ENCODE measurements at places on chromosomes 7 and 10. TPM values are rescaled to one million over a fixed set of nuclear protein-coding genes. Genes with fewer than 3 reads are reported as not detected.

The ASB10 gene
- not detected for total RNA-seq

The TSPAN12 gene
- 1.1 TPM for total RNA-seq

The CDK1 gene
- 51.2 TPM for total RNA-seq

The SLC12A9 gene
- total RNA-seq = 25.7 TPM

The FGFBP3 gene
- 0.18 TPM for total RNA-seq

The GFRA1 gene
- 0.18 TPM for total RNA-seq

The ACSL5 gene
- 1.4 TPM for total RNA-seq

The LRRC18 gene
- not detected for total RNA-seq

The HHEX gene
- total RNA-seq = 3.9 TPM

The MINDY4 gene
- total RNA-seq = 8.5 TPM

The MSMB gene
- not detected for total RNA-seq

The C10orf53 gene
- not detected for total RNA-seq

The PHF14 gene
- total RNA-seq = 9.0 TPM

The GARIN1A gene
- total RNA-seq = not detected

The IFIT2 gene
- total RNA-seq = 5.8 TPM

The GRID2IP gene
- not detected for total RNA-seq

The MACC1 gene
- not detected for total RNA-seq

The TBXAS1 gene
- 11.5 TPM for total RNA-seq

The OR6B1 gene
- not detected for total RNA-seq

The BTBD16 gene
- total RNA-seq = not detected

The ZNF503 gene
- total RNA-seq = 12.4 TPM

The HPSE2 gene
- total RNA-seq = 0.35 TPM

The STRIP2 gene
- 6.1 TPM for total RNA-seq

The ENO4 gene
- total RNA-seq = 0.58 TPM

The TMEM26 gene
- 0.18 TPM for total RNA-seq

The WDR86 gene
- 17.6 TPM for total RNA-seq

The MOGAT3 gene
- not detected for total RNA-seq

The DRGX gene
- total RNA-seq = not detected

The GIMAP7 gene
- not detected for total RNA-seq

The ZWINT gene
- total RNA-seq = 24.2 TPM

The PRLHR gene
- total RNA-seq = not detected

The HMX2 gene
- total RNA-seq = not detected

The BMI1 gene
- 30.0 TPM for total RNA-seq

The ANKRD30A gene
- not detected for total RNA-seq

The NKX1-2 gene
- total RNA-seq = not detected

The COBL gene
- not detected for total RNA-seq

The ELN gene
- total RNA-seq = 1.7 TPM

The TMEM139 gene
- not detected for total RNA-seq

The SLC39A12 gene
- not detected for total RNA-seq
